Muscle of leg (tissue), 16 donors: ENCODE measurements at places on chromosomes 4 and X. TPM values are rescaled to one million over a fixed set of nuclear protein-coding genes. Genes with fewer than 3 reads are reported as not detected.

DNA sequence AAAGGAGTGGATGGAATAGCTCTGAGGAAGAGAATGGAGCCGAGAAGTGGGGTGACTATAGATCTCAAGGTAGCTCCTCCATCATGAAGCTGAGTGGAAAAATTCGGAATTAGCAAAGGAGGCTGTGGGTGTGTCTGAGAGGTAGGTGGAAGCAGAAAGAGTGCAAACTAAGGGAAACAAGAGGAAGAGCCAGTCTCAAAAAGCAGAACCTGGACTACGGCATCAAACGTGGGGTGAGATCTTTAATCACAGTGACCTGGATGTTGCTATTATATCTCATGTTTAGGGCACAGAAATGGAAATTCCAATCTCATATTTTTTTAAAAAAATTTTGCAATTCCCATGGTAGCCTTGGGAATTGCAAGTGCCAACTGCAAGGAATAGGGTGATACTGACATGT, 162.5 kb upstream of the RASGEF1B start:
- DNase-seq: no peak

- peak; percentile 73 for DNase-seq
Observed at GRCh38 chr4:1055721-1056590, 44.5 kb downstream of the FGFRL1 start.

- DNase-seq: no peak
Observed at GRCh38 chrX:10177601-10178000, 20.8 kb downstream of the CLCN4 start.

GRCh38 chr4:88709989-88710388, 12.4 kb upstream of the NAP1L5 start:
- no peak for DNase-seq

- DNase-seq: peak; percentile 81
Observed at GRCh38 chrX:154368630-154369448, 5.6 kb downstream of the FLNA start.

DNA sequence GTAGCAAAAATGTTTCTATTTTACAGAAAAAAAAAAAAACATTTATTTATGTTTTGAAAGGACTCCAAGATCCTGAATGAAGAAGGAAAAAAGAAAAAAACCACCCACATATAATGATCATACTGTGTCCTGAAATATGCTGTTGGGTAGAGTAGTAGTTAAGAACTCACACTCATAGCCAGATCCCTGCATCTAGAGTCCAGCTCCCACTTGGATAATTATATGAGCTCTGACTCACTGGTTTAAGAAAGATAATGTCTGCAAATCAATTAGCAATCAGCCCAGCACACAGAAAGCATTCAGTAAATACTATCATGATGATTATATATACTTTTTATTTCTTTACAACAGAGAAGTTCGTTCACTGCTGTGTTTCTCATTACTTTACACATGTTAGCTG, 46.7 kb upstream of the MXRA5 start:
- DNase-seq: peak; percentile 92

DNA sequence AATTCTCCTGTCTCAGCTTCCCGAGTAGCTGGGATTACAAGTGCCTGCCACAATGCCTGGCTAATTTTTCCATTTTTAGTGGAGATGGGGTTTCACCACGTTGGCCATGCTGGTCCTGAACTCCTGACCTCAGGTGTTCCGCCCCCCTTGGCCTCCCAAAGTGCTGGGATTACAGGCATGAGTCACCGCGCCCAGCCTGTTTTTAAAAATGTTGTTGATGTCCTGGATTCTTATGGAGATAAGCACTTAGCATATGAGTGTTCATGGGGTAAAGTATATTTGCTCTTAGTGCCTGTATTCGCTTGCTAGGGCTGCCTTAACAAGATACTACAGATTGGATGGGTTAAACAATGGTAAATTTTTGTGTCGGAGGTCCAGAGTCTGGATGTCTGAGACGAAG, 91.7 kb downstream of the CEP44 start:
- DNase-seq: no peak

GRCh38 chr4:182065255-182065654, 177.9 kb upstream of the TENM3 start:
- no peak for DNase-seq

- DNase-seq: no peak
Observed at GRCh38 chr4:184906480-184907097, 80.8 kb upstream of the ACSL1 start.

GRCh38 chrX:20046864-20047263, 56.0 kb upstream of the BCLAF3 start:
- DNase-seq: no peak

DNA sequence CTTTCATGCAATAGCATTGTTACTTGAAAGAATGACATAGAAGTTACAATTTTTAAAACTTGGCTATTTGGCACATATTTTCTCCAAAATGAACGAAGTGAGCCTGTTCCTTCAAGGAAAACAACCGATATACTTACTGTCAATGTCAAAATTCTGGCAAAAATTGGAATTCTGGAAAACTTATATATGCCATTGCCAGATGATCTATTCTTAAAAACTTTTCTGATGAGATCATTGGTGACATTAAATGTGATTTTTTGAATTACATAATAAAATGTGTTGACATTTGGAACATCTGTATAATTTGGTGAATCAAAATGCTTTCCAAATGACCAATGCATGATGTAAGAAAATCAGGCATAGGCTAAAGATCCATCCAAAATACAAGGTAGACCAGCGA, 209.0 kb downstream of the SCFD2 start:
- peak; percentile 64 for DNase-seq

DNA sequence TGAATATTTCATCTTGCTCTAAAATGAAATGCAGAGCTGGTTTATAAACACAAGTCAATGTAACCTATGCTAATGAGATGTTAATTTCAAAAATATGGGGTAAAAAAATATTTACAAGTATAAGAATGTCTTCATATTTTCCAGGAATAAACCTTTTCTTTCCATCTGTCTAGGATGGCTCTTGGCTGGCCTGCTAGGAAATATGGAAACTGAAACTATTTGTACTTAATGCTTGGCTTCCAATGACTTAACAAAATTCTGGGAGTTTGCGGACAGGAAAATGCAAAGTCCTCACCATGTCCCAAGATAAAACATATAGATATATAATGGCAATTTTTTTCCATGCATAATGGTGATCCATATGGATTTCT, 168.1 kb downstream of the SCFD2 start:
- peak; percentile 95 for DNase-seq

DNA sequence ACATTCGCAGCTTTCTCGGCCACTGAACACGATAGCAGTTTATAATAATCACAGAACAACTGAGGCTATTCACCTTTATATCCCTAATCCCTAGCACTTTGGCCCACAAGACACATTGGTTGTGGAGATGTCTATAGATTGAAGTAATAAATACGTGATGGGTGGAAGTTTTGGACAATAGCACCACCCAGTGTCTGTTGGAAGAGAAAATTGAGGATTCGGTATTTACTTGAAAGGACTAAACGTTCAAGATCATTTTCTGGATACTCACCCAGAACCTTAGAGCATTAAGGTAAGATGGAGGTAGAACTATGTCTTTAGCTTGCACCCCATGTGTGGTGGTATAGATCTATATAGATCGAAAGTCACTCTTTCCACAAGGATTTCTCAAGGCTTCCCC, 787 bp upstream of the TMSB15A start:
- DNase-seq: peak; percentile 41

- no peak for DNase-seq
Observed at GRCh38 chr4:15158406-15159091, 156.3 kb downstream of the CPEB2 start.

GRCh38 chr4:20151436-20151835, 100.3 kb upstream of the SLIT2 start:
- DNase-seq: no peak

DNA sequence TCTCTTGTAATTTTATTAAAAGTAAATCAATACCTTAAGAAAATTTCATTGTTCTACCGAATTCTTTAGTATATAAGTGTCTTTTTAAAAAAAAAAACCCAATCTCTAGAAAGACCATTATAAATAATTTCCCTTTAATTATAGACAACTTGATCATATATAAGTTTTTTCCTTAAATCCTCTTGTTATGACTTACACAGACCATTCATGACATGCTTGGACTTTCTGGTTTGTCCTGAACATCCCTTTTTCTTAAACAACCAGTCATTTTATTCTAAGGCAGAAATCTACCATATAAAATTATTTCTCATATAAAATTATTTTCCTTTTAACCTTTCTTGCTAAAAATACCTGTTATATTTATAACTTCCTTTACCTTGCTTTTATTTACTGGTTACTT, 15.4 kb upstream of the FHDC1 start:
- no peak for DNase-seq

- DNase-seq: peak; percentile 28
Observed at GRCh38 chr4:107893171-107894137, 37.9 kb upstream of the CYP2U1 start.

DNA sequence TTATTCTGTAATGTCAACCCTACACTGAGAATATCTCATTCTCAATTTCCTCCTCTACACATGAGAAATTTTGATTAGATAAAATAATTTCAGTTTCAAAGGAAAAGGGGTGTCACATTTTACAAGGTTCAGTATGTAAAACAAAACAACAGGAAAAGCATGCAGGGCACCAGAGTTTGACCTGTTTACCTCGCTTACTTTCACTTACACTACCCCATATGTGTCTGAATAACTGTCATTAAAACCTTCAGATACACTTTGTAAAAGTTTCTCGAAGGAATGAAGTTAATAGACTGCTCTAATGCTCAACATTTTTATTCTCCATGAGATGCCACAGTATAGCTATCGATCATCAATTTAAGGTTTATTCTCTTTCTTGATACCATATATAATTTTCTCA, 12.3 kb upstream of the PCDH10 start:
- no peak for DNase-seq

- no peak for DNase-seq
Observed at GRCh38 chr4:39453738-39454137, 5.0 kb downstream of the RPL9 start.

DNA sequence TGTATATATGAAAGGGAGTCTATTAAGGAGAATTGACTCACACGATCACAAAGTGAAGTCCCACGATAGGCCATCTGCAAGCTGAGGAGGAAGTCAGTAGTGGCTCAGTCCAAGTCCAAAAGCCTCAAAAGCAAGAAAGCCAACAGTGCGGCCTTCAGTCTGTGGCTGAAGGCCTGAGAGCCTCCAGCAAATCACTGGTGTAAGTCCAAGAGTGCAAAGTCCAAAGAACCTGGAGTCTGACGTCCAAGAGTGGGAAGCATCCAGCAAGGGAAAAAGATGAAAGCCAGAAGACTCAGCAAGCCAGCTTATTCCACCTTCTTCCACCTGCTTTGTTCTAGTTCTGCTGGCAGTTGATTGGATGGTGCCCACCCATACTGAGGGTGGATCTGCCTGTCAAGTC, 104.1 kb downstream of the IL1RAPL2 start:
- peak; percentile 7 for DNase-seq

- peak; percentile 61 for DNase-seq
Observed at GRCh38 chr4:47933840-47934239, 19.5 kb upstream of the NFXL1 start.

GRCh38 chrX:29496636-29497180, 718.7 kb upstream of the MAGEB2 start:
- no peak for DNase-seq

- peak; percentile 16 for DNase-seq
Observed at GRCh38 chrX:125150231-125150630, 169.4 kb upstream of the TEX13C start.

DNA sequence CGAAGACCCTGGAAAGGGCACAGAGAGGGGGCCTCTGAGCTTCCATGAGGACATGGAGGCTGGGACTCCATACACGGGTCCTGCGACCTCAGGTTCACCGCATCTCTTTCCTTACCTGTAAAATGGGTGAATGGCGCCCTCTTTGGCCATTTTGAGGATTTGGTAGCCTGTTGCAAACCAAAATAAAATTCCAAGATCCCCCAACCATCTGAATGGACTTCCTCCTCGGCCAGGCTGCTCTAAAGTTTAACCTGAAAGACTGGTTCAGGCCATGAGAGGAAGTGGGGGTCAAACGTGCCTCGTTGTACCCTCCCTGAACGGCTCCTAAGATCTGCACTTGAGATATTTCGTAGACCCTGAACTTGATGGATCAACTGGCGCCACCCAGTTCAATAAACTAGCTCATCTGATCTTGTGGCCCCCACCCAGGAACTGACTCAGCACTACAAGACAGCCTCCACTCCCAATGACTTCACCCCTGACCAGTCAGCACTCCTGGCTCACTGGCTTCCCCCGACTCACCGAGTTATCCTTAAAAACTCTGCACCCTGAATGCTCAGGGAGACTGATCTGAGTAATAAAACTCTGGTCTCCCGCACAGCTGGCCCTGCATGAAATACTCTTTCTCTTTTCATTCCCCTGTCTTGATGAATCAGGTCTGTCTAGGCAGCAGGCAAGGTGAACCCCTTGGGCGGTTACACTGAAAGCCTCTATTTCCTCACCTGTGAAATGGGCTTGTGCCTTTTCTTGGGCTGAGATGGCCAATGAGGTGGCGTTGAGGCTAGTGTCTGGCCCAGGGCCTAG, 32.9 kb upstream of the GPR78 start:
- no peak for DNase-seq

- DNase-seq: peak; percentile 1
Observed at GRCh38 chrX:37454537-37455285, 105.5 kb downstream of the PRRG1 start.

GRCh38 chrX:24002167-24002566, 24.8 kb downstream of the KLHL15 start:
- DNase-seq: no peak

DNA sequence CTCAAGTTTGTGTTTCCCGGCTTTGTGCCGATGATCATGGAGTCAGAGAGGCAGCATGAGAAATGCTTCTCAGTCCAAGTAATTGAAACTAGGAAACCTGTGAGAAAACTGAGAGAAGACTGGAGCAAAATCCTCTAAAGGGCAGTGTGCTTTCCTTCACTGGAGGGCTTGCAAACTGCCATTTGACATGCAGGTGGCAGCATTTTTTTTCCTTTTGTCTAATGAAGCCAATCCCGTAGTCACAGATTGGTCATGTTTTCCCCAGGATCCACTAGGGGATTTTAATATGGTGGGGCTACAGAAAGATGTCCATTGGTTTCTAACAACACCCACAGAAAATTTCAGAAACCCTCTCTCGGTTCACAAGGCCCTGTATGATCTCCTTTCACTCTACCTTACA, 117.4 kb upstream of the NUDT10 start:
- DNase-seq: no peak

GRCh38 chr4:68463796-68464195, 16.5 kb downstream of the TMPRSS11E start:
- DNase-seq: no peak

- peak; percentile 14 for DNase-seq
Observed at GRCh38 chr4:77418333-77418732, 187.3 kb upstream of the CXCL13 start.

The ARR3 gene
- 0.41 TPM for polyA plus RNA-seq

The CFAP47 gene
- not detected for polyA plus RNA-seq

The KCND1 gene
- polyA plus RNA-seq: 1.0 TPM

The FAM47E gene
- polyA plus RNA-seq: 0.64 TPM

The SSX1 gene
- not detected for polyA plus RNA-seq

The IL3RA gene
- 24.7 TPM for polyA plus RNA-seq

The LNX1 gene
- polyA plus RNA-seq: 2.7 TPM

The PLAC8 gene
- polyA plus RNA-seq: 2.0 TPM

The EREG gene
- 0.09 TPM for polyA plus RNA-seq

The MAGEA12 gene
- not detected for polyA plus RNA-seq

The DUSP21 gene
- not detected for polyA plus RNA-seq

The PJA1 gene
- 87.4 TPM for polyA plus RNA-seq

The USP26 gene
- polyA plus RNA-seq: not detected
